WTC11 (cell line): ENCODE measurements at places on chromosomes 1 and 21. TPM values are rescaled to one million over a fixed set of nuclear protein-coding genes. Genes with fewer than 3 reads are reported as not detected.

DNA sequence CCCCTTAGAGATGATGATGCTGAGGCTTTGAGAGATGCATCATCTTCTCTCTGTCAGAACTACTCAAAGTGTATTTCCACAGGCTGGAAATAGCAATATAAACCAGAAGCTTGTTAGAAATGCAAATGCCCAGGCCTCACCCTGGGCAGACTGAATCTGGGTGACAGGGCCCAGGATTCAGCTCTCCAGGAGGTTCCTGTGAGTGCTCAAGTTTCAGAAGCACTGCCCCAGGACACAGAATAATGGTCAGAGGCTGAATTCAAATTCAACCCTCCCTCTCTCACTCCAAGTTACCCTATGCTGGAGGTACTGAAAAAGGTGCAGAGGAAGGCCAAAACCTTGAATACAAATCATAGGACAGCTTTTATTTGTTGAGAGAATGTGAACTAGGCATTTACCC is 98.5 kb upstream of the NGF start:
- H3K4me3 ChIP-seq, result no peak overlapping the region
- H3K4me1 ChIP-seq, result peaks cover 28% of the 10 kb centered on the region
- H3K27ac ChIP-seq, result no peak overlapping the region
- DNase-seq, result no peak

DNA sequence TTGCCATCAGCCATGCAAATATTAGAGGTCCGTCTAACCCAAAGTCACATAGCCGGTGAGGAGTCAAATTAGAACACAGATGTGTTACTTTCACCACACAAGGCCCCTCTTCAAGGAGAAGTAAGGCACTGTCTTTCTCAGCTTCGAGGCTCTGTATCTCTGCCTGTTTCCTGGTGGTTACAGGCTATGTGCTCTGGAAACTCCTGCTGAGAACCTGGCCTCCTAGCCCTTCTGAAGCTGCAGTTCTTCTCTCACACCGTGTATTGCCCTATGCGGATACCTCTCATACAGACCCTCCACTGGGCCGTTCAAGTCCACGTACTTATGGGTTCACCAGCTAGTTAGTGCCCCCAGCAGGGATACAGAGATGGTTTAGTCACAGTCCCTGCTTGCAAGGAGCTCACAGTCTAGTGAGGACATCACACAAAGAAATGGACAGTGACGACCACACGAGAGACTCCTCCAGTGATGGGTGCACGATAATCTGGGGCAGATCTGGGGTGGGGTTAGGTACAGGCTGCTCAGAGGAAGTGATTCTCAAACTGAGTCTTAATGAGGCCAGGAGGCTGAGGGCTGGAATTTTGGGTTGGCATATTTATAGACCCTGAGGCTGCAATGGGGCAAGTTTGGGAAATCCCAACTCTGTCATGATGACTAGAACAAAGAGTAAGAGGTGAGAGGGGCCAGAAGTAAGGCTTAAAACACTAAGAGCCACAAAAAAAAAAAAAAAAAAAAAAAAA is 22.8 kb upstream of the ELOA start:
- DNase-seq, result no peak
- no peaks in the 10 kb centered on the region for H3K27me3 ChIP-seq
- H3K4me1 ChIP-seq, result peaks cover 8% of the 10 kb centered on the region
- no peak overlapping the region for H3K27ac ChIP-seq
- H3K36me3 ChIP-seq, result no peaks in the 10 kb centered on the region

- peaks cover 47% of the 10 kb centered on the region for H3K4me1 ChIP-seq
- H3K27me3 ChIP-seq, result peaks cover 6% of the 10 kb centered on the region; the same call in 1 of the 2 replicates
- no peak overlapping the region for H3K27ac ChIP-seq
- H3K36me3 ChIP-seq, result no peaks in the 10 kb centered on the region
- no peak for DNase-seq
Measured at GRCh38 chr1:204313675-204314074, 46.1 kb downstream of the PLEKHA6 start.

DNA sequence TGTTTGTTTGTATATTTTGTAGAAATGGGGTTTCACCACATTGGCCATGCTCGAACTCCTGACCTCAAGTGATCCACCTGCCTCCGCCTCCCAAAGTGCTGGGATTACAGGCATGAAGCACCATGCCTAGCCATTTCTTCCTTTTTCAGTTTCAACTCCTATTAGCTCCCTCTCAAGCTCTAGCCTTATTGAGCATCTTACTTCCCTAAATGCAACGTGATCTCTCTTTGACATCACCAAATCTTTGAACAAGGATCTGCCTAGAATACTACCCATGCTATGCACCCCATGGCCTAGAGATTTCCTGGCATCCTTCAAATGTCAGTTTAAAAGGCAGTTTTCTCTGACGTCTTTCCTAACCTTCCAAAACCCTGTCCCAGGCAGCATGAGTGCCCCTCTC is 91.1 kb upstream of the NR5A2 start:
- H3K27ac ChIP-seq, result no peak overlapping the region
- no peaks in the 10 kb centered on the region for H3K36me3 ChIP-seq
- no peak overlapping the region for H3K4me3 ChIP-seq
- DNase-seq, result no peak
- no peaks in the 10 kb centered on the region for H3K27me3 ChIP-seq
- H3K4me1 ChIP-seq, result 0 out of 2 replicates have a peak, but pooled peaks cover 6% of the 10 kb centered on the region

DNA sequence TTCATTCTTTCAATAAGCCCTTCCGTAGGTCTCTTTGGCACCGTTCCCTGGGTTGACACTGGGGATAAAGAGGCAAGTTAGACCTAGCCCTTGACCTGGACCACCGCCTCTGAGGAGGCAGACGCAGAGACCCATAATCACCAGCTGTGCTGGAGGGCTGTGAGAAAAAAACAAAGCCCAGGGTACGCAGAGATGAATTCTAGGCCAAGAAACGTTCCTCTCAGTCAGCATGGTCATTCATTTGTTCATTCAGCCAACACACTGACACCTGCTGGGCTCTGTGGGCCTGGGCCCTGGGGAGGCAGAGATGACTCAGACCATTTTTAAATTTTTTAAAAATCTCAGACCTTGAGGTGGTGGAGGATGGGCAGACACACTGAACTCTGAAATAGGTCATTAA is 26.3 kb upstream of the TRABD2B start:
- H3K4me3 ChIP-seq, result no peak overlapping the region
- H3K36me3 ChIP-seq, result no peaks in the 10 kb centered on the region
- H3K27me3 ChIP-seq, result peaks cover 30% of the 10 kb centered on the region
- no peak for DNase-seq

GRCh38 chr1:93021539-93022134 is 57.4 kb upstream of the MTF2 start:
- H3K36me3 ChIP-seq, result no peaks in the 10 kb centered on the region
- peaks cover 10% of the 10 kb centered on the region for H3K4me1 ChIP-seq
- H3K4me3 ChIP-seq, result no peak overlapping the region
- no peak overlapping the region for H3K27ac ChIP-seq

DNA sequence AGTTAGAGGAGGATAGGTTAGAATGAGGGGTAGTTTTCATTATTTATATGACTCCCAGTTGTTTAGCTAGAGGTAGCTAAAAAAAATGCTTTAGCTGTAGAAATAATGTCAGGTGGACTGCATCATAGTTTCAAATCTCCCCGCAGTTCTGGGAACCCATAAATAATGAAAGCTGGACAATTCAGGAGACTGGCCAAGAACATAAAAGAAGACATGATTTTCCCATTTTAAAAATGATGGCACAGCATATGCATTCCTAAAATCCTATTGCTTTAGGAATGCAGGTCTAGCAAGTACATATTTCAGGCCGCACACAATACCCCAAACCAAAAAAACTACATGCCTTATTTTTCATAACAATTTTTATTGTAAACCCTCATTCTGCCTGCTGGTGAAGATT is 143.3 kb downstream of the CTH start:
- H3K4me1 ChIP-seq, result peaks cover 18% of the 10 kb centered on the region
- H3K4me3 ChIP-seq, result no peak overlapping the region
- H3K27ac ChIP-seq, result no peak overlapping the region

The INKA2 gene
- total RNA-seq, result 19.2 to 22.5 TPM (median 20.1 TPM) in 3 replicates
